Stimulated activated naive B cell treated with anti-CD40 and anti-IgM and Interleukin-4, amounts not matched to agents 10 μg/mL and 1 μg/mL and 100 μg/mL, for 72 hours (primary cell): ENCODE measurements at places on chromosomes 13 and 19.

GRCh38 chr13:28117689-28118377, 17.5 kb upstream of the FLT3 start:
- DNase-seq, result no peak

DNA sequence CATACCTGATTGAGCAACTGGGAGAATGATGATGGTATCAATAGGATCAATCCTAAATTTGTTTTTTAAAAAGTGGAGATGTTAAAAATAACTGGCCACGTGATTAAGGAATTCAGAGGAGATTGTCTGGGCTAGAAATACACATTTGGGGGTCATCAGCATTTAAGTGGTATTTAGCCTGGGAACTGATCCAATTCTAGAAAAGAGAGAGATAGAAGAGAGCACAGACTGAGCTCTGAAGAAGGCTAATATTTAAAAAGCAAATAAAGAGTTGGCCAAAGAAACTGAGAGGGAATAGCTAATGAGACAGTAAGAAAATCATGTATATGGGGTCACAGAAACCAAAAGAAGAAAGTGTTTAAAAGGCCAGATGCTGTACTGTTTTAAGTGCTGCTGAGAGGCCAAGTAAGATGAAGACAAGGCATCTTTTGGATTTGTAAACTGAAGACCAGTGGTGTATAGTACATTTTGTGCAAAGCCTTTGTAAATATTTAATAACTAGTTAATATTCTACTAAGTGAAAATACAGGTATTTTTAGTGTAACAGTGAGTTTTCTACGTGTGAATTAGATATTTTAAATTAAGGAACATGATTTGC, 40.2 kb downstream of the UBL3 start:
- DNase-seq, result no peak

GRCh38 chr13:36536546-36536945, 104.3 kb downstream of the CCNA1 start:
- DNase-seq, result no peak

GRCh38 chr13:20272588-20273171, 40.6 kb upstream of the GJB6 start:
- no peak for DNase-seq

DNA sequence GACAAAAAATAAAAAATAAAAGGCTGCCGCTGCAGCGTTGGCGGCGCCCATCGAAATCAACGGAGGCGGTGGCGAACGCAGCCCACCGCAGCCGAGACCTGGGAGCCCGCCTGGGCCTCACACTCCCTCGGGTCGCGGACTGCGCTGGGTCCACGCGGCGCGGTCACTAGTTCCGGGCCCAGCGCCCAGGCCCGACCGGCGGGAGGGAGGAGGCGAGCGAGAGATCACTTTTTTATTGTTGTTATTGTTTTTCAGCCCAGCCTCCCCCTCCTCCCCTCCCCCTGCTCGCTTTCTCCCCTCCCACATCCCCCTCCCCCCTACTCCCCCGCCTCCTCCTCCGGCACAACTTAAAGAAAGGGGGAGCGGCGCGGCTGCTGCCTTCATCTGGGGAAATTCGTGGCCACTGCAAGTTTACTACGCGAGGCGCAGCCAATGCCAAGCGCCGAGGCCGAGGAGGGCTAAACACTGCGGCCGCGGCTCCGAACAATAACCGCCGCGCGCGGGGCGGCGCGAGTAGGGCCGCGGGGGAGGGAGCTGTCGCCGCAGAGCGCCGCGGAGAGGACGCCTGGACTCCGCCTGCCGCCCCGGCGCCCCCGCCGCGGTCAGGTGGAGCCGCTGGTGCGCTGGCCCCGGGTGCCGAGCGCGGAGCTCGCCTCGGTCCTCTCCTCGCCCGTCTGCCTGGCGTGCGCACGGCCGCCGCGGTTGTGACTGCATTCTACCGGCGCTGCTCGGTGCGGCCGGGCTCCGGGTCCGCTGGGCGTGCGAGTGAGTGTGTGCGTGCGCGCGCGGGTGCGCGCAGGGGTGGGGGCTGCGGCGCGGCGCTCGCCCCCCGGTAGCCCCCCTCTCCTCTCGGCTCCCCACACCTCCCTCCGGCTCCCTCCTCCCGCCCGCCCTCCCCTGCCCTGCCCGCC, 505 bp upstream of the ZIC2 start:
- no peak for DNase-seq

GRCh38 chr19:55550321-55550650, 4.9 kb upstream of the SBK3 start:
- no peak for DNase-seq

DNA sequence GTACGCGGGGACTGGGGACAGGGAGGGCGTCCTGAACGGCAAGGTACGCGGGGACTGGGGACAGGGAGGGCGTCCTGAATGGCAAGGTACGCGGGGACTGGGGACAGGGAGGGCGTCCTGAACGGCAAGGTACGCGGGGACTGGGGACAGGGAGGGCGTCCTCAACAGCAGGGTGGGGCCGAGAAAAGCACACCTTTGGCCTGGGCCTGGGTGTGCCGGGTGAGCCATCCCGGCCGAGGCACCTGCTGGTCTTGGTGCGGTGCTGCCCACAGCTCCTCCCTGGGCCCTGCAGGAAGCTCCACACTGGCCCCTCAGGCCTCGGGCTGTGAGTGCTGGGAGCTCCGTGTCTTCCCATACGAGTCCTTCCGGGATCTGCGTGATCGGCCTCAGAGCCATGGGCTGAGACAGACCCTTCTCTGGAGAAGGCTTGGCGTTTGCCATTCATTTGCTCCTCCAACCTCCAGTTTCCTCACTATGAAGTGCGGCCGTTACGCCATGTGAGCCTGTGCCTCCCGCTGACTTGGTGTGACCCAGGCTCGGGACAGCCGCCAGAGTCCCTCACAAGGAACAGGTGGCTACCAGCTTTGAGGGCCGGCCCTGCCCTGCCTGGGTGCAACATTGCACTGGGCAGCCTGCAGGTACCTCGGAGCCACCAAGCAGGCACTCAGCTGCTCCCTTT, 7.8 kb upstream of the ZNF554 start:
- no peak for DNase-seq

DNA sequence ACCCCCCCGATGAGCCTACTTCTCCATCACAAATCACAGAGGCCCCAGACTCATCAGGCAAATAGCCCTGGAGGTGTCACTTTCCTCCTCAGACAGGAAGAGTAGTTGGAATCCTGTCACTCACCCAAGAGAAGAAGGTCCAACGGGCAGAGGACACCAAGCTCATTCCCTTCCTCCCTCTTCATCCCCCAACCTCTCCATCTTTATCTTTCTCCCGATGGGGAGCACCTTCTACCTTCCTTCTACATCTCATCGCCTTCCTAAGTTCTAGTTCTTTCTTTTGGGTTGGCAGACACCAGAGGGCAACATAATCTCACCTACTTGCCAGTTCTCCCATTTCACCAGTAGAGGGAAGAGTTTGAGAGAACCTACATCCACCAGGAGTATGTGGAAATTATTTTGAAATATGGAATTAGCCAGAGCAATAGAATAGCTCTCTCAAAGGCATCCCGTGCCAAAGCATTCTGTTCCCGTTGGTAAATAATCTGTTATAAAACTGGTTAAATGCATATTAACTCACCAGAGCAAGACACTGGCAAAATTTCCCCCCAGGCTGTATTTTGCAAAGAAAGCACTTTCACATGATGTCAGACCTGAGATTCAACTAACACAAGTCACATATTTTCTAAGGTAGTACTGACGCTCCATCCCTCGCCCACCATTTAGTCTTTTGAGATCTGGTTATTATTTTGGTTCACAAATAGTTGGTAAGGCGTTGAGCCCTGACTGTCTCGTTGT, 55.0 kb downstream of the ZIC5 start:
- no peak for DNase-seq

- DNase-seq, result no peak
Observed at GRCh38 chr13:24360106-24360505, 50.7 kb downstream of the C1QTNF9 start.
